ENCODE measurements at places on chromosomes 1 and 21. TPM values are rescaled to one million over a fixed set of nuclear protein-coding genes. Genes with fewer than 3 reads are reported as not detected.
A peak's percentile ranks its signal among the peaks of the same experiment; 100 is the strongest.

DNA sequence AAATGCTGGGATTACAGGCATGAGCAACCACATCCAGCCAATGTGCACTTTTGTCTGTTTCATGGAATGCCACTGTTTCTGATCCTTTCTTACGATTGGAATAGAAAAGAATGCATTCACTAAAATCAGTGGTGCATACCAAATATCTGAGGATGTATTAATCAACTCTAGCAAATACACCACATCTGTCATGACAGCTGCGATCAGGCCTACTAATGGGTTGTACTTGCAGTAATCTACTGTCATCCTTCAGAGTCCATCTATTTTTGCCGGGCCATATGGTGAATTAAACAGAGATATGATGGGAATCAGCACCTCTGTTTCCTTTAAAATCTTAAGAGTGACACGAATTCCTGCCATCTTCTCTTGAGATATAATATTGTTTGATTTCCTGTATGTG, 8.5 kb upstream of the USP1 start:
- no peaks in the 10 kb centered on the region for H3K36me3 ChIP-seq
- no peak overlapping the region for H3K4me3 ChIP-seq
- no peak for DNase-seq

DNA sequence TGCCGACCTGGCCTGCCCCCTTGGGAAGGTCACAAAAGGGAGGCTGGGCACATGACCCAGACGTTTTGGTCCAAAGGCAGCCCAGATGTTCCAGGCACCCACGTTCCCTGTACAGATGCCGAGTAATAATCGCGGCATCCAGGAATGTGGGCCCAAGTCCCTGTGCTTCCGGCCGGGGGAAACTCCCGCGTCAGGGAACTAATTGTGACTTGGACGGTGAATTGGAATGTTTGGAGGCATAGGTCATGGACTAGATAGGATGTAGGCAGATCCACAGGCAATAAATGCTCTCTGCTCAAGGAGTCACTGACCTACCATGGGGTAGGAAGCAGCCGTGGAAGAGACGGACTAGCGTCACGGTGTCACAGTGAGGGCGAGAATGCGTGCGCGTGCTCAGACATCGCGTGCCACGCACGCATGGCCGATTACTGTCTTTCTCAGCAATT, 178.4 kb downstream of the DUSP10 start:
- peak overlapping the region; percentile 92 for H3K27ac ChIP-seq
- peak overlapping the region; percentile 3 for H3K4me3 ChIP-seq
- peak; percentile 85 for DNase-seq

DNA sequence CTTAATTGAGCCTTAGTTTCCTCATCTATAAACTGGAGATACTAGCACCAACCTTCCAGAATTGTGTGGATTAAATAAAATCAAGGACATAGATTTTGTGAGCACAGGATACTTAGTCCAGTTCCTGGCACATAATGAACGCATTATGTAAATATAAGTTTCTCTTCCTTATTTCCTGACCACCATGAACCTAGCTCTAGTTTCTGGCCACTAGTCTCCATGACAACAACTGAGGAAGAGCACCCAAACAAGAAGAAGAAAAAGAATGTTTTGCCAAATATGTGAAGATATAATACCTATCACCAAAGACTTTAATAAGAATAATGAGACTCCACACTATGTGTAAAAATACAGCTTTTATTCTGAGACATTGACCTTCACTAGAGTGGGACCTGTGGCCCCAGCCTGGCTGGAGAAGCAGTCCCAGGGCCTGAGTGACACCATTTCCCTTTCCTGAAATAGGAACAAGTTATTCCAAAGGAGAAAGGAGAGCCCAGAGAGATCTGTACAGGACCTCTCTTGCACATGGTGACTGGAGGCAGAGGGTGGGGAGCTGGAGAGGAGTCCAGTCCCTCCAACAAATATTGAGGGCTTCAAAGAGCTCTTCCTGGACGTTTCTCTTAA, 940 bp upstream of the USF1 start:
- no peak for DNase-seq
- peak overlapping the region; percentile 91 for H3K27ac ChIP-seq
- peaks cover 17% of the 10 kb centered on the region for H3K36me3 ChIP-seq
- H3K4me1 ChIP-seq: peaks cover 7% of the 10 kb centered on the region
- H3K27me3 ChIP-seq: no peaks in the 10 kb centered on the region

DNA sequence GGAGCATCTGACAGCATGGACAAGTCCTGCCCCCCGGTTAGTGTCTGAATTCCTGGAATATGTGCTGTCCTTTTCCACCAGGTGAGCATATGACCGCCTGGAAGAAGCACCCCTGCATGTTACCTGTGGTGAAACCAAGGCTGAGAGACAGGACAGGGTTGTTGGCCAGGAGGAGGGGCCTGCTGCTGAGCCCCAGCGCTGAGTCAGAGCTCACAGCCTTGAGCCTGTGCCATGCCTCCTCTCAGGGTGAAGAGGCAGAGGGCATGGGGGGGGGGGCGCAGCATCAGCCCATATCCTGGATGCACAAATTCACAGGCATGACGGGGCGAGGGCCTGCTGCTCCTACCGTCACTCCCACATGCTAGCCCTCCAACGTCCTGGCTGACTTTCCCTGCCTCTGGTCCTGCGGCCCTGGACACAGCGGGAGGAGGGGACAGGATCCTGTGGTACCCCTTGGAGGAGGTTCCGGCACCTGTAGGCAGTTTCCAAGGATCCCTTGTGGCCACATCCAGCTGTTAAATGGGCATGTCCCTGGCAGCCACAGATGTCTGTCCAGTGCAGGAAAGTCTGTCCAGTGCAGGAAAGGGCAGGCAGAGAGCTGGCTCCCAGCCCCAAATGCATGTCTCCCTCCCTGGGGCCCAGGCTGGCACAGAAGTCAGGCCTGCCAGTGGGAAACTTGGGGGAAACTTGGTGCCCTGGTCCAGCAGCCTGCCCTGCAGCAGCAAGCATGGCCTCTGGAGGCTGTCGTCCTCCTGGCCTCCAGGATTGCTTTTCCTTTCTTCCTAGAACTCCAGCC, 23.9 kb downstream of the TTC34 start:
- H3K27me3 ChIP-seq: no peaks in the 10 kb centered on the region
- no peaks in the 10 kb centered on the region for H3K36me3 ChIP-seq
- no peaks in the 10 kb centered on the region for H3K4me1 ChIP-seq
- H3K4me3 ChIP-seq: no peak overlapping the region
- H3K27ac ChIP-seq: no peak overlapping the region
- peak; percentile 31 for DNase-seq

DNA sequence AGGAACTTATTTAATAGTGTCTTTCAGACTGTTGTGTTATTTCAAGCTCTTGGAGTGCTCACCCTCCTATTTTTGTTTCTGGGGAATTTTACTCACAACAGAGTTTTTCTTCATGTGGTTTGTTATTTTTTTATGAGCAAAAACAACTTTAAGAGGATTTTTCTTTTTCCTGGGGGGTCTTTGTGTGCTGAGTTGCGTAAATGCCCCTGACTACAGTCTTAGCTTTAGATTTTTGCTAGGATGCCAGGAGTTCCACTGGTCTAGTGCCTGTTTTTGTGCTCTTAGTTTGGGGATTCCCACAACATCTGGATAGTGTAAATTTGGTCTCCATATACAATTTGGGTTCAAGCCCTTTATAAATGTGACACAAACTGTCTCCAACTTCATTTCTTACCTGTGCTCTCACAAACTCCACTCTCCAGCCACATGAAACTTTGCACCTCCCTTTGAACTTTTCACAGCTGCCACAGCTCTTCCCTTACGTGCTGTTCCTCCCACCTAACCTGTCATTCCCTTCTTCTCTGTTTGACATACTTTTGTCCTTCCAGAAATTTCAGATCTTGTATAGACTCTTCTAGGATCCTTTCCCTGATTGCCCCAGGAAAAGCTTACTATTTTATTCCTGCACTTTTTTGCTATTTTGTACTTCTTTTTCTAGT, 180.2 kb downstream of the CRB1 start:
- no peak overlapping the region for H3K4me3 ChIP-seq
- no peak overlapping the region for H3K27ac ChIP-seq
- no peaks in the 10 kb centered on the region for H3K36me3 ChIP-seq
- H3K4me1 ChIP-seq: no peaks in the 10 kb centered on the region
- no peaks in the 10 kb centered on the region for H3K27me3 ChIP-seq

GRCh38 chr1:119254067-119254720, 113.7 kb upstream of the WARS2 start:
- no peaks in the 10 kb centered on the region for H3K27me3 ChIP-seq
- DNase-seq: no peak
- peaks cover 4% of the 10 kb centered on the region for H3K4me1 ChIP-seq
- no peak overlapping the region for H3K4me3 ChIP-seq
- H3K36me3 ChIP-seq: no peaks in the 10 kb centered on the region
- no peak overlapping the region for H3K27ac ChIP-seq

GRCh38 chr1:164188497-164188896, 370.5 kb upstream of the PBX1 start:
- DNase-seq: no peak
- no peaks in the 10 kb centered on the region for H3K36me3 ChIP-seq
- no peak overlapping the region for H3K4me3 ChIP-seq
- no peak overlapping the region for H3K27ac ChIP-seq
- no peaks in the 10 kb centered on the region for H3K27me3 ChIP-seq

DNA sequence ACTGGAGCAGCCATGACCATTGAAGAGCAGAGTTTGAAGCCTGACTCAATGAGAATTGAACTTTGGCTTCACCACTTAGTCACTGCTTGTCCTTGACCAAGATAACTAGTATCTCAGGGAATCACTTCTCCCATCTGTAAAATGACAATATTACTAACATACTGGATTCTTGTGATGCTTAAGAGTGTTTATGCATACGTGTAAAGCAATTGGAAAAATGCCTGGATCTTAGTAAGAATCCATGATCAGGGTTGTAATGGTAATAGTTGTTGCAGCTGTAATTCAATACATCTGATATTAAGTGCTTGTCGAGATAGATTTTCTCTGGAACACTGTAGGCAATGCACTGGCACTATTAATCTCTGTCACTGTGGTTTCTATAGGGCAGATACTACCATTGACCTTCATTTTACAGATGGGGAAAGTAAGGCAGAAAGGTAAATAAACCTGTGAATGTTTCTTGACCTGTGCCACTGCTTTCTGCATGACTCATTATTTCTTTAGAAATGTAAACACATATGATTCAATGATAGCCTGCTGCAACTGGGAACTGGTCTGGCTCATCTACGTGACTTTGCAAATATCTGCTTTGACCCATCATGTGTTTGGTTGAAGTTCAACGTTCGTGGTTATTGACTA, 662.5 kb downstream of the PLA2G4A start:
- no peaks in the 10 kb centered on the region for H3K27me3 ChIP-seq
- H3K27ac ChIP-seq: no peak overlapping the region
- H3K4me3 ChIP-seq: no peak overlapping the region
- no peak for DNase-seq
- no peaks in the 10 kb centered on the region for H3K4me1 ChIP-seq

DNA sequence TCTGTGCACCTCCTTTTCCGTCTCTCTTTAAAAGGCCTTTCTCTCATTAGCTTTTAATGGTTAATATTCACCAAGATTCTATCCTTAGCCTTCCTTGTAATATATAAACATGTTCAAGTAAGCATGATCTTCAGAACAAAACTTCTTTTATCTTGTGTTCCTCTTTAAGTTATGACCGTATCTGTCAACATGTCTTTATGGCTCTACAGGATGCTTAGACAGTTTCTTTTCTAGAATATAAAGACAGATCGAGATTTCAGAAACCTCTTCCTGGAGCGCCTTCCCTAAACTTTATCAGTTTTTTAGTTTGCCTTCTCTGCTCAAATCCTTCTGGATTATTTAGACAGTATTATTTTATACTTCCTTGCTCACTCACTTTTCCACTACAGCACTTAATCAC, 7.2 kb downstream of the RO60 start:
- H3K4me1 ChIP-seq: no peaks in the 10 kb centered on the region
- DNase-seq: no peak
- H3K27me3 ChIP-seq: no peaks in the 10 kb centered on the region
- H3K36me3 ChIP-seq: no peaks in the 10 kb centered on the region
- no peak overlapping the region for H3K27ac ChIP-seq

GRCh38 chr1:3262681-3263286, 191.7 kb upstream of the ARHGEF16 start:
- no peak overlapping the region for H3K27ac ChIP-seq
- no peak for DNase-seq
- H3K27me3 ChIP-seq: no peaks in the 10 kb centered on the region
- no peaks in the 10 kb centered on the region for H3K36me3 ChIP-seq

- H3K27ac ChIP-seq: no peak overlapping the region
- no peak overlapping the region for H3K4me3 ChIP-seq
- no peaks in the 10 kb centered on the region for H3K27me3 ChIP-seq
These were observed 5.9 kb upstream of the FNDC5 start for GRCh38 chr1:32876341-32877210.

DNA sequence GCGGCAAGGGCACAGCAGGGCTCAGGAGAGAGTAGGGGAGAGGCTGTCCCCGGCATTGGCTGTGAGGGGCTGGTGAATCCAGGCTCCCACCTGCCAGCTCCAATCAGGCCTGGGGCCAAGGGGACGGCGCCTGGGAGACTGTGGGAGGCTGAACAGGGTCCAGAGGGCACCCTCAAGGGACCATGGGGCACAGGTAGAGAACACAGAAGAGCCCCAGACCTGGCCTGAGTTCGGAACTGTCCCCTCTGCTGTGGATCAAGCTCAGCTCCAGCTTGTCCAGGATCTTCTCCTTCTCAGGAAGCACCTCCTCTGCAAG, 67.0 kb downstream of the KCNAB2 start:
- DNase-seq: no peak
- no peak overlapping the region for H3K27ac ChIP-seq
- no peak overlapping the region for H3K4me3 ChIP-seq
- no peaks in the 10 kb centered on the region for H3K4me1 ChIP-seq

DNA sequence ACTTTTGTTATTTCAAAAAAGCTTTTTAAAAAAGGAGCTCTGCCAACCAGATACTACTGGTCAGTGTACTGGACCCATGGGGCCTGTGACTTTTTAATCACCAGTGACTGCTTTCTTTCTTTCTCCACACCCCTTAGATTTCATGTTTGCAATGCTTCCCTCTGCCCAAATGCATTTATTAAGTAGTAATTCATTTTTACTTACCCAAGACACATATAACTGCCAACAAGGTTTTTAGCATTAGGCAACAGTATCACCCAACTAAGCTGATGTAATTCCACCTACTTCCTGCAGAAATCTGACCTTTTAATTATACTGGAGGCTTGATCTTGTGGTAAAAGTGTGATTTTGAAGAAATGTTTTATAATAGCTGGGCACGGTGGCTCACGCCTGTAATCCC, 12.5 kb downstream of the MECR start:
- no peaks in the 10 kb centered on the region for H3K4me1 ChIP-seq
- DNase-seq: no peak
- no peak overlapping the region for H3K27ac ChIP-seq

GRCh38 chr1:9225411-9225785, 9.2 kb upstream of the H6PD start:
- H3K27ac ChIP-seq: no peak overlapping the region
- no peaks in the 10 kb centered on the region for H3K36me3 ChIP-seq
- H3K4me3 ChIP-seq: no peak overlapping the region
- no peaks in the 10 kb centered on the region for H3K27me3 ChIP-seq

OR2T33 gene
- total RNA-seq: not detected

MPZ gene
- total RNA-seq: 2.7 TPM

GRIK3 gene
- not detected for total RNA-seq

LCE2C gene
- total RNA-seq: not detected

IVL gene
- total RNA-seq: not detected

DNAJC28 gene
- total RNA-seq: 1.9 TPM
